Epithelial cell of prostate (primary cell): ENCODE measurements at places on chromosomes 13 and 19.

- DNase-seq = peak; percentile 92
Measured at GRCh38 chr19:45404557-45405434, at the start of gene PPP1R13L. PPP1R13L (minus strand) TSS chr19:45405069; CDS start chr19:45398318, 6,751 bp downstream.

- no peak for DNase-seq
Measured at GRCh38 chr19:54062643-54063042, 1.1 kb downstream of the VSTM1 start.

GRCh38 chr19:43425567-43426392 lies 11.1 kb downstream of the TEX101 start:
- DNase-seq = no peak

DNA sequence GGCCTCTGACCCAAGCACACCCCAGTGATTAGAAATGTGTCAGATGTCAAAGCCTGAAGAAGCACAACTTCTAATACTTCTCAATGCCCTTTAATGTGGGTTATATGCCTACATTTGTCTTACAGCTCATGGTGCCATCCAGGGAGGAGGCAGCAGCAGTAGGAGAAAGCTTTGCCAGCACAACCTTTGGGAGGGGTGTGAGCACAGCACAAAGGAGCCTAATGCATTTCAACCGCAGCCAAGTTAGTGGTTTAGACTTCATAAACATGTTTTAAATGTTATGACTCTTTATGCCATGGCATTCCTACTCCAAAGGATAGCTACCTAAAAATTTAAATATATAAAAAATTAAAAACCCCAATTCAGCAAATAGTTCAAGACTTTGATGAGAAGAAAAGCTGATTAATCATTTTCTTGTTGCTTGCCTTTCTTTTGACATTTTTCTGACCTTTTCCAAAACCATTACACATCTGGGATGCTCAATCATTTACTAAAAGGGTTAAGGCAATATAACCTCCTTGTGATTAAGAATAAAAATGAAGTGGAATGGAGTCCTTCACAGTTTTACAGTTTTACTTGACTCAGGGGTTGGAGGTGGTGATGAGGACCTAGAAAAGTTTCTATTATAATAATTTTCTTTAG lies 142.7 kb downstream of the DLEU7 start:
- no peak for DNase-seq

GRCh38 chr19:53045536-53045935 lies 996 bp downstream of the ERVV-2 start:
- no peak for DNase-seq

- DNase-seq = peak; percentile 24
Measured at GRCh38 chr19:42528354-42529247, at the start of gene CEACAM1. CEACAM1 (minus strand) TSS chr19:42528481; CDS start chr19:42528374, 107 bp downstream.

DNA sequence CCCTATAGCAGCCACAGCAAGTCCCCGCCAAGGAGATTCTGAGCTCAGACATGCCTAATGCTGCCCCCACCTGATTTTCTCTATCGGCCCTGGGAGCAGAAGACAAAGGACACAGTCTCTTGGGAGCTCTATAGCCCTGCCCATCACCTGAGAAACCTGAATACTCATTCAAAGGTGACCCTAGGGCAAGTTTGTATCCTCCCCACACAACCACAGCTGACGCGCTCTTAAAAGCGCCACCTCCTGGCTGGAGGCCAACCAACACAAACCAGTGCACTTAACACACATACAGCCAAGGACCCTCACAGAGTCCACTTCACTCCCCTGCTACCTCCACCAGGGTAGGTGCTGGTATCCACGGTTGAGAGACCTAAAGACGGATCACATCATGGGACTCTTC lies 8.8 kb upstream of the IGFL4 start:
- no peak for DNase-seq

GRCh38 chr19:55156202-55157063 lies 1.1 kb downstream of the TNNI3 start:
- no peak for DNase-seq

DNA sequence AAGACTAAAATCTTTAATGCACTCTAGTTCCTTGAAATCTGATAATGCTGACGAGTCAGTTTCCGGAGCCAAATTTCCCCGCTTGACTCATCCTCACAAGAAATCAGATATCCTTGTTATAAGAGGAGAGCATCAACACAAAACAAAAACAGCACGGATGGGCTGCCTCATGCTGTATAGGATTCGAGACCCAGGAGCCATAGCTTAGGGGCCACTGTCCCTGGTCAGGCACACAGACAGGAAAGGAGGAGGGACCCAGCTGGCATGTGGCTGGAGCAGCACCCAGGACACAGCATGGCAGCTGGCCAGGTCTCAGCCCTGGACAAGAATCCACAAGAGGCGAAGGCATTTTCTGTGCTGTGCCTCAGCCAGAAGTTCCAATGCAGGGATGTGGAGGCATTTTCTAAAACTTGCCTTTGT lies 110.2 kb upstream of the SPATA13 start:
- no peak for DNase-seq

DNA sequence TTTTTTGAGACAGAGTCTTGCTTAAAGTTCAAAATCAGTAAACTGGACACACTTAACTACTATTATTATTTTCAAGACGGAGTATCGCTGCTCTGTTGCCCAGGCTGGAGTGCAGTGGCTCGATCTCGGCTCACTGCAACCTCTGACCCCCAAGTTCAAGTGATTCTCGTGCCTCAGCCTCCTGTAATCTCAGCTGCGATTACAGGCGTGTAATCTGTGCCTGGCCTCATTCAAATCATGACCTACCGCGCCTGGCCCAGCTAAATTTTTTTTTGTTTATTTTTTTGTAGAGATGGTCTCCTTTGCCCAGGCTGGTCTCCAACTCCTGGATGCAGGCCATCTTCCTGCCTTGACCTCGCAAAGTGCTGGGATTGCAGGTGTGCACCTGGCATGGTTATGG lies 23.0 kb downstream of the ZNF101 start:
- no peak for DNase-seq
